ENCODE measurements at places on chromosomes 11 and 22. TPM values are rescaled to one million over a fixed set of nuclear protein-coding genes. Genes with fewer than 3 reads are reported as not detected.
A peak's percentile ranks its signal among the peaks of the same experiment; 100 is the strongest.

Gene LRRC4C
- 0.22 TPM for total RNA-seq

Gene ANGPTL5
- not detected for total RNA-seq

DNA sequence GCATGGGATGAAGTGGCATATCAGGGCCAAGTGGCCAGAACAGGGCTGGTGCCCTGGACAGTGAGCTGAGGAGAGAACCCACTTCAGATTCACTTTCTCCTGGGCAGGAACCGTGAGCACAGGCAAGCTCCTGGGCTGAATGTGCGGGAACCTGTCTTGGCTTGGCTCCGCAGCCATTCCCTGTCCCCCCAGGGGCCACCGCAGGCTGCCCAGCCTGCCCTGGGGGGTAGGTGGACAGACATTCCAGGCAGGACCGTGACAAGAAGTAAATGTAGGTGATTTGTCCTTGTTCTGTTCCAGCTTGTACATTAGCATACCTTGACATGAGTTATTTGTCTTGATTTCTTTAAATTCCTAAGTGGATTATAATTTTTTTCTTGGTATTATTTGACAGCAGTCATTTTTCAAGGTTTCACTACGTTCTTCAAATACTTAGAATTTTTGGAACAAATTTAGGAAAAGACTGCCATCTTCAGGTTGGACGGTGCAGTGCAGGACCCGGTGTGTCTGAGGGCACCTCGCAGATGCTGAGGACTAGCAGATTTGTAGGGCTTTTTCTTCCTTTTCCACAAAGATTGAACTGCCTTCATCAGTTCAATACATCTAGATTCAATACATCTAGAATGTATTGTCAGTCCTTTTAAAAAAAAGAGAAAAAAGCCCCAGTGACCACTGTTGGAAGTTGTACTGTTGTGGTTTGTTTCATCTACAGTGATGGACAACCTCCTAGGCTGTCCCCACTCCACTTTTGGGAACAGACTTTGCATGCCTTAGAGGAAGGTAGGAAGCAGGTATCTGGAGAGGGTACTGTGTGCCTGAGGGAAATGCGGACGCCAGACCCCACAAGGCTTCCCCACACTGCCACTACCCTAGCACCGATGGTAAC is 115.1 kb upstream of the RASSF10 start:
- peaks cover 25% of the 10 kb centered on the region for H3K36me3 ChIP-seq
- no peak overlapping the region for H3K4me3 ChIP-seq
- peak; percentile 57 for DNase-seq
- H3K27ac ChIP-seq: no peak overlapping the region
- H3K27me3 ChIP-seq: no peaks in the 10 kb centered on the region
- H3K4me1 ChIP-seq: 0 out of 2 replicates have a peak, but pooled peaks cover 5% of the 10 kb centered on the region

Gene KCNK4
- total RNA-seq: 0.31 TPM

- DNase-seq: no peak
- H3K4me3 ChIP-seq: no peak overlapping the region
- H3K36me3 ChIP-seq: no peaks in the 10 kb centered on the region
- H3K27me3 ChIP-seq: no peaks in the 10 kb centered on the region
- no peak overlapping the region for H3K27ac ChIP-seq
Observed at GRCh38 chr22:44026630-44027511, 2.8 kb downstream of the PARVB start.

DNA sequence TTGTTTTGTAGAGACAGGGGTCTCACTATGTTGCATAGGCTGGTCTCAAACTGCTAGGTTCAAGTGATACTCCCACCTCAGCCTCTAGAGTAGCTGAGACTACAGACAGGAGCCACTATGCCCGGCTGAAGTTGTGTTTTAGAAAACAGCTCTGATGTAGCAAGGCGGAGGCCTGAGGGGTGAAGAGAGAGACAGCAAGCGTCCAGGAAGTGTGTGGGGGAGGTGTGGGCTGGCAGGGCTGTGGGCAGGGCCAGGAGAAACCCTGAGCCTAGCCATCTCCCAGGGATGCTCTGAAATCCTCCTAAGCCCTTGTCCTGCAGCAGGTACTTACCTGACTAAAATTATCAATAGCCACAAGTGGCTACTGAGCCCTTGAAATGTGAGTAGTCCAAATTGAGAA is 16.1 kb upstream of the RPS3 start:
- peak; percentile 83 for DNase-seq
- H3K4me3 ChIP-seq: no peak overlapping the region
- H3K27ac ChIP-seq: no peak overlapping the region
- no peaks in the 10 kb centered on the region for H3K36me3 ChIP-seq
- no peaks in the 10 kb centered on the region for H3K4me1 ChIP-seq

- H3K27ac ChIP-seq: no peak overlapping the region
- H3K4me3 ChIP-seq: peak overlapping the region; percentile 95
- H3K27me3 ChIP-seq: no peaks in the 10 kb centered on the region
- peaks cover 28% of the 10 kb centered on the region for H3K36me3 ChIP-seq
- no peaks in the 10 kb centered on the region for H3K4me1 ChIP-seq
Observed at GRCh38 chr11:111870522-111870885, 877 bp downstream of the ALG9 start.

DNA sequence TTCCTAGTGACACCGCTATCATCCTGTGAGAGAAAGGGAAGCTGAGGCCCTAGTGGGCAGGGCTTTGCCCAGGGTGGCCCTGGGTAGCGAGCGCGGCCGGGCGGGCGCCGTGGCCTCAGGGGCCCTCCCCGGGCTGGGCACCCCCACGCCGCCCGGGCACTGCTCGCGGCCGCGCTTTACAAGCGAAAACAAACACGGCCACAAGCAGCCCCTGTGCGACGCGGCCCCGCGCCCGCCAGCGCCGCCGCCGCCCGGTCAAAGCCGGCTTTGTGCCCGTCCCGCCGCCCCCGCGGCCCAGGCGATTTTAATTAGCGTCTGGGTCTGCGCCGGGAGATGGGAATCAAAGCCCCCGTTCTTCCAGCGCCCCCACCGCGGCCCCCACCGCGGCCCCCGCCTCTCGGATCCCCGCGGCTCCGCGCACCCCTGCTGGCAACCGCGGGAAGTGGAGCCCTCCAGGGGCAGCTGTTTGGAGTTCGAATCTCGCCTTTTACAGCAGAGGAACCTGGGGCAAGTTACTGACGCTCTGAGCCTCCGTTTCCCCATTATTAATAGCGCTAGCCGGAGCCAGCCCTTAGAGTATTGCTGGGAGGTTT is 47.9 kb downstream of the CHRDL2 start:
- no peak overlapping the region for H3K4me3 ChIP-seq
- H3K4me1 ChIP-seq: no peaks in the 10 kb centered on the region
- H3K36me3 ChIP-seq: no peaks in the 10 kb centered on the region
- H3K27me3 ChIP-seq: no peaks in the 10 kb centered on the region

DNA sequence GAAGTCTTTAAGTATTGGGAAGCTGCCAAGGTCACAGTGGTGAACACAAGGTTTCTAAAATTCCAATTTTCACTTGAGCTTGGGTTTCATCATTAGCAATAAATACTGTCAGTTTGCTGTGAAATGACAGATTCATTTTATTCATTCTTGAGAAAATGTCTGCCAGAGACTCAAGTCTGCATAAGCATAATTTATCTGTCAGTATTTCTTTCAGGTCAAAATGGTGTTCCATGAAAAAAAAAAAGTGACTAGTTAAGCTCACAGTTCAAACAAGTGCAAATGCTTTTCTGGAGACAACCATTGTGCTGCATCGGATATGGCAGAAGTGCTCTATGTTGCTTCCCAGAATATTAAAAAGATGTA is 8.1 kb upstream of the GDPD5 start:
- no peaks in the 10 kb centered on the region for H3K4me1 ChIP-seq
- no peak overlapping the region for H3K27ac ChIP-seq
- DNase-seq: no peak
- H3K4me3 ChIP-seq: no peak overlapping the region

DNA sequence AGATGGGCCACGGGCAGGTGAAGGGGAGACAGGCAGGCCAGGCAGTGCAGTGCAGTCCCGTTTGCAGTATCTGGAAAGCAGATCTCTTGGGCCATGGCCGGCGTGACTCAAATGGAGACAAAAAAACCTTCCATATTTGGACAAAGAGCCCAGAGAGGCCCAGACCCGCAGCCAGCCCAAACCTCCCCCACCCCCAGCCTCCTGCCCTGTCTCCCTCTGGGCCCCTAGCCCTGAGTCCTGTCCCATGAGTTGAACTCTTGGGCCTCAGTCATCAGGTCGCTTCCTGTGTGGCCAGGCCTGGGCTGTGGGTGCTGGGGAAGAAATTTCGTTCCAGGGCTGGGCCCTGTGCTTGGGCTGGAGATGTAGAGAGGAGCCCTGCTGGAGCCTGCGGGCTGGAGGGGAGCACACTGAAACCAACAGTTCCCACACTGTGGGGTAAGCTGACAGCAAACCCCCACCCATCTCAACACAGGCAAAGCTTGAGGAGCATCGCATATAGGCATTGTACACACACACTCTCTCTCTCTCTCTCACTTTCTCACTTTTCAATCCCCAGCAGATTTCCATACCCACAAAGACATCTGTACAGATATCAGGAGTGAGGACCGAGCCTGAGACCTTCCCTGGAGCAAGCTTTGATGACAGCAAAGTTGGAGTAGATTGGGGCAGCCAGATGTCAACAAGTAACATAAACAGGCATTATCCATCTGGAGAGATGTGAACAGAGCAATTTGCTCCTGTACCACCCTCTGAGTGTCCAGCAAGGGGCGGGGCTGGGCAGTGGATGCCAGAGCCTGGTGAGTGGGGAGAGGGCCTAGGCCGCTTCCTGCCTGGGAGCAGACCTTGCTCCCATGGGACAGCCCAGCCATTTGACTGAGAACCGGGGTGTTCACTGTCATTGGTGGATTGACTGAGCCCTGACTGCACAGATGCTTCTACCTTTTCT is 17.2 kb downstream of the ARHGEF17 start:
- peaks cover 3% of the 10 kb centered on the region for H3K36me3 ChIP-seq
- no peak for DNase-seq
- peaks cover 7% of the 10 kb centered on the region for H3K4me1 ChIP-seq
- no peaks in the 10 kb centered on the region for H3K27me3 ChIP-seq
- no peak overlapping the region for H3K27ac ChIP-seq

GRCh38 chr11:70127653-70128434 is 49.7 kb downstream of the ANO1 start:
- peaks cover 8% of the 10 kb centered on the region for H3K4me1 ChIP-seq
- H3K4me3 ChIP-seq: no peak overlapping the region
- H3K27ac ChIP-seq: no peak overlapping the region
- 0 out of 2 replicates have a peak, but pooled peaks cover 2% of the 10 kb centered on the region for H3K27me3 ChIP-seq

DNA sequence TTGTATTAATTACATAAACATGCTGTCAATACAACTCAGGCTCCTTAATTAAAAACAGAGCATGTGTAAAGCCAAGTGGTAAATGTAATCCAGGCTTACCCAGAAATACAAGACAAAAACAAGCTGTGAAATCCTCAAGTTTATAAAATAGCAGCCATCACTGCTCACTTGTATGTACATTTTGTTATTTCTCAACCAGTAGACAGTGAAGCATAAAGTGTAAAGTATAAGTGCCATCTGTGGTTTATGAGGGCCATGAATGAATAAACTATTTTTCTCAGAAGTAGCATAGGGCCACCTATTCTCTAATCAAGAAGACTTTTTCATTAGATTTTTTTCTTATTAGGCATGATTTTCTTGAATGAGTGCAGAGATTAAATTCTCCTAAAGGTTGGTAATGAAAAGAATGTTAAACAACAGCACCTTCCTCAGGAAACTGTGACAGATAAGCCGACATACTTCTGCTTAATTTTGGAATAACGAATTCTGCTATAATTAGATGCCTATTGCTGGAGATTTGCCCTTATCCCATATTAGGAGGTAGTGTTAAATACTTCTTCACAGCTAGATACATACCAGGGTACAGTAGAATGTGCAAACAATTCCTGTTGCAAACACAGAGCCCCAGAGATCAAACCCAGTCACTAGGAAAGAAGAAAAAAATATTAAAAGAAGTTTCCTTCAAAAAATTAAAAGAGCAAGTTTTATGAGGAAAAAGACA is 13.0 kb downstream of the SLC5A12 start:
- DNase-seq: no peak
- no peaks in the 10 kb centered on the region for H3K36me3 ChIP-seq
- no peak overlapping the region for H3K4me3 ChIP-seq
- no peak overlapping the region for H3K27ac ChIP-seq
- H3K27me3 ChIP-seq: no peaks in the 10 kb centered on the region

GRCh38 chr11:102610200-102610599 is 14.9 kb downstream of the MMP20 start:
- no peak overlapping the region for H3K27ac ChIP-seq
- H3K4me1 ChIP-seq: no peaks in the 10 kb centered on the region
- no peak for DNase-seq
- H3K4me3 ChIP-seq: no peak overlapping the region

Gene SAA4
- not detected for total RNA-seq

Gene CCDC81
- total RNA-seq: 0.20 TPM

Gene RHOD
- 14.8 TPM for total RNA-seq

DNA sequence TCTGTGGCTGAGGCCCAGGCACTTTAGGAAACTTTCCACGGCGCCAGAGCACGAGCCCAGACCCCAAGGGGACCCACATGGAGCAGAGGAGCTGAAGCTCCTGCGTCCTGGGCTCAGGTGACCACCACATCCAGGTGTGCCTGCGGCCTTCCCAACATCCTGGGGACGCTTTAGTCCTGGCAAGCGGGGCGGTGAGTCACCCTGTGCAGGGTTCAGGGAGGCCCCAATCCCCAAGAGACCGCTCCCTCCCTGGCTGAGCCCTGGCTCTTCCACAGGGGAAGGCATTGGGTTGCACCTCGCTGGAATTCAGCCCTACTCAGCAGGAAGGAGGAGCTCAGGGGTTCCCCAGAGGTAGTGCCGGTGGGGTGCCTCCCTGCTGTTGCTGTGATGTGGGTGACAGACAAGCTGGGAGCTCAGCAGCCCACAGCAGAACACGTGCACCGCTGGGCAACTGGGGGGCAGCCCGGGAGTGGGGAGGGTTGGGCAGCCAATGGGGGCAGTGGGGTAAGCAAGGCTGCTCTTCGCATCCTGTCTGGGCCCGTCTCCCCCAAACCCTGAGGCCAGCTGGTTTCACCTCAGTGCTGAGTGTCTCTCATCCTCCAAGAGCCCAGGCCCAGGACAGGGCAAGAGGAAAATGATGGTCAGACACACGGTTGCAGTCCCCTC is 802.8 kb downstream of the BRD1 start:
- H3K4me1 ChIP-seq: no peaks in the 10 kb centered on the region
- no peak for DNase-seq
- H3K36me3 ChIP-seq: no peaks in the 10 kb centered on the region
- no peaks in the 10 kb centered on the region for H3K27me3 ChIP-seq
- no peak overlapping the region for H3K4me3 ChIP-seq
- no peak overlapping the region for H3K27ac ChIP-seq

GRCh38 chr11:59899532-59899931 is 20.9 kb downstream of the OOSP3 start:
- no peak overlapping the region for H3K27ac ChIP-seq
- H3K4me3 ChIP-seq: no peak overlapping the region
- H3K4me1 ChIP-seq: no peaks in the 10 kb centered on the region
- DNase-seq: peak; percentile 55

GRCh38 chr11:16169541-16169940 is 186.8 kb downstream of the SOX6 start:
- DNase-seq: no peak
- no peaks in the 10 kb centered on the region for H3K27me3 ChIP-seq
- no peaks in the 10 kb centered on the region for H3K36me3 ChIP-seq
- H3K27ac ChIP-seq: no peak overlapping the region
- H3K4me1 ChIP-seq: peaks cover 3% of the 10 kb centered on the region
- H3K4me3 ChIP-seq: no peak overlapping the region
